RKO (cell line): ENCODE measurements at places on chromosomes 1 and 21.

DNA sequence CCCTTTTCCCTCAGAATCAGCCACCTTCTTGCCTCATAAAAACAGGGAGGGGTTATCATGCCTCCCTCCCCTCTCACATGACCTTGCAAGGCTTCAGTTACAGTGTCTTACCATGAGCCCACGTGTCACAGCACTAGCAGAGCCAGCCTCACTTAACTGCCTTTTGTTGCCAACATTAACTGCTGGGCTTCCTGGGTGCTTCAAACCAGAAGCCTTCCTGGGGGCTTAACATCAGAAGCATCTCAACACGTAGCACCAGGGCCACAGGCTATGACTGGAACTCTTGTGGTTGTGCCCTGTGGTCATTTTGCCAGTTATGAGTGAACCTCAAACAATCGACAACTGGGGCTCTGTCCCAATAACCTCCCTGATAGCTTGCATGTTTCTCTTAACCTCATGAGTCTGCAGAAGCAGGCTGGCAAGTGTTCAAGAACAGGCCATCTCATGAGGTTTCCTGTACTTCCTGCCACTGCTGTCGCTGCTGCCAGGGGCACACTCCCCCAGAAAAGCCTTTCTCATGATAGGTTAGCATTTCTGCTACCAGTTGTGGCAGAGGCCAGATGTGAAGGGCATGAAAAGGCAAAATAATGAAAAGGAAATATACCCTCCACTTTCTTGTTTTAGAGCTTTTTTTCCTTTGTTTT, 132.2 kb downstream of the GLUL start:
- DNase-seq: no peak

GRCh38 chr1:15349133-15349532, 60.6 kb upstream of the EFHD2 start:
- DNase-seq: no peak

GRCh38 chr1:55466921-55467320, 251.8 kb upstream of the USP24 start:
- DNase-seq: no peak

GRCh38 chr1:149916193-149916897, 1.3 kb downstream of the SV2A start:
- DNase-seq: no peak

DNA sequence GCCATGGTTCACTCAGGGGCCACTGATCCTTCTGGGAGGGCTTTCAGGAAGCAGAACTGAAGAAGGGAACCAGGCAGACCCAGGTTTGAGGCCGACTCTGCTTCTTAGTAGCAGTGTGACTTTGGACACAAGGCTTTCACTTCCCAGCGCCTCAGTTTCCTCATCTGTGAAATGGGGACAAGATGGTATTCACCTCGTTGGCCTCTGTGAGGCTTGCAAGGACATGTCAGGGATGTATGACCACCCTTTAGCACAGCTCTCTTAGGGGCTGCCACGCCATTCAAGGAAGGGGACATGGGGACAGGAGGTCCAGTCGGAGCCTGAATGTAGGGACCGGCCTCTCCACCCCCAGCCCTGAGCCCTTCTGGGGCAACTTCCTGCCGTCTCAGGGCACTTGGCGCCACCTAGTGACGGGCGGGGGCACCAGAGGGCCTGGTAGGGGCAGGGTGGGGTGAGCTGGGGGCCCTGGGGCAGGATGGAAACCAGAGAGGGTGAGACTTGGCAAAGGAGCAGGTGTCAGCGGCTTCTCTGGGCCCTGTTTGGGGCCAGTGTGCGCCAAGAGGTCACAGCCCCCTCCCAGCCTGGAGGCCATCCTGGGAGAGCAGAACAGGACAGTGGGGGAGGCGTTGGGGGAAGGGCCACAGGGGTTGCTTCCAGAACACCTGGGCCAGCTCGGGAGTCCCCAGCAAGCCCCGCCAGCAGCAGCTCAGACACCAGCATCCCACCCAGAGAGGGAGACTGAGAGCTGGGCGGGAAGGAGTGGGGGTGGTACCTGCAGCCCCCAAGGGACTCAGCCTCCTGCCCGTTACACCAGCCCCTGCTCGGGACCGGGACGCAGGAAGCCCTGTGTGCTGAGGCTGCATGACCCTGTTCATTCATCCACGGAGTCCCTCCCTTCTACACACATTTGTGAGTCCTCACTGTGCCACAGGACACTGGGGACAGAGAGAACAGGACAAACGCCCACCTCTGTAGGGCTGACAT, 102.5 kb upstream of the TARDBP start:
- DNase-seq: peak; percentile 30

GRCh38 chr1:221363039-221363438, 378.9 kb downstream of the DUSP10 start:
- DNase-seq: no peak

- no peak for DNase-seq
Measured at GRCh38 chr1:37954316-37954971, 7.6 kb upstream of the INPP5B start.

- DNase-seq: peak; percentile 45
Measured at GRCh38 chr1:226309398-226310244, 657 bp upstream of the LIN9 start.

GRCh38 chr1:184557423-184558347, 170.9 kb downstream of the C1orf21 start:
- DNase-seq: no peak

DNA sequence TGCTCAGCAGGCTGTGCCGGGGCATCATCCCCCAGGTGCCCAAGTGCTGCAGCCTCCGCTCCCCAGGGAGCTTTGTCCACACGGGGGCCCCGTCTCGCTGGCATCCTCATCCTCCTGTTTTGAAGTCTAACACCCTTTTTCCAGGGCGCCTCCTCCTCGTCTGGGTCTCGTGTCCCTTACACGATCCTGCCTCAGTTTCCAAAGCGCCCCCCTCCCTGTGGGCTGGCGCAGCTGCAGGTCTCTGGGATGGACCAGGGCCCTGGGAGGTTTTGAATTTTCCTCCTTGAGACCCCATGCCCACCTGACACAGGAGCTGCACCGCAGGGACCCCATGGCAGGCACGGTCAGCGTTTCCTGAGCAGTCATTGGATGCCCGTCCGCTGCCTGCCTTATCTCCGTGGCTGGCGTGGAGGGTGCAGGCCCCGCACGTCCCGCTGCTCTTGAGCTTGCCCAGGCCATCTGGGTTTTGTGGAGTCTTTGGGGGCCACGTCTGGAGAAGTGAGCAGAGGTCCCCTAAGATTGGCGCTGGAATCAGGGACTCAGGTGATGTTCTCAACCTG, 37.4 kb upstream of the DIP2A start:
- DNase-seq: no peak

GRCh38 chr1:18411820-18412641, 68.7 kb upstream of the KLHDC7A start:
- no peak for DNase-seq

DNA sequence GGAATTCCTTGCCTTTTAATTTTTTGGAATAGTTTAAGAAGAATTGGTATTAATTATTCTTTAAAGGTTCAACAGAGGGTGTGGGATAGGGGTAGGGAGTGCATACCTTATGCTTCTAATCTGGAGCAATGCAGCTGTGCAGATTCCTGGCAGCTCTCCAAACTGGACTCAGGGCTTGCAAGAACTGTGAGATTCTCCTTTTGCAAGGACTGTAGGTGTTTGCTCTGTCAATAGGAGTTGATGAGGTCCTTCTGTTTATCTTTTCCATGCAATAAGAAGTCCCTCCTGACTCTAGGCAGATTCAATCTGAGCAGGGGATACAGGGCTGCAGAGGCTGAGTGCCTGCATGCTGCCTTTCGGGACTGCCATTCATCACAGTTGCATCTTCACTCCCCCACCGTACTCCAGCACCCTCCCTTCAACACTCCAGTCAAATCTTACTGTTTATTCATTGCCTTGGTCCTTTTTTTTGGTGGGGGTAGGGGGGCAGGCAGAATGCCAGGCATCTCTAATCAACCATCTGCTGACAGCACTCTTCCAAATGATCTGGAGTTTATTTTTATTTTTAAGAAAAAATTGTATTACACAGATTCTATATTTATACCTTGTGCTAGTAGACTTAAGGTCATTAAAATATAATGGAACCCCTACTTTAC, 122.3 kb downstream of the DISC1 start:
- no peak for DNase-seq

DNA sequence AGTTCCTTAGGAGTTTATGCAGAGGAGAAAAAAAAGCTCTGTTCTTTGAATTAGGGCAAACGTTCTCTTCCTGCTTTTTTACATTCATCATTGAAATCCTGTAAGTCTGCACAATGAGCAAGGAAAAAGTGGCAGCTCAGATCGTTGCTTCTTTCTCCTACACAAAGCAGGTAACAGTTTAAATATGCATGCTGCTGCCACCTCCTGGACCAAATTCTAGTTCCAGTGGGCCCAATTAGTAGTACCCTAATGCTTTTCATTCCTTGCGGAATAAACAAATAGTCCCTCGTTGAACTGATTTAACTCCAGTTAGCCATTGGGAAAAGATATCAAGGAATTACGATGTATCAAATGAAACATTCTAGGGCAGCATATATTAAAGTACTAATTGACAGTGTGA, 20.1 kb downstream of the YTHDF2 start:
- DNase-seq: no peak

- DNase-seq: no peak
Measured at GRCh38 chr1:207029701-207030521, 2.6 kb downstream of the C1orf116 start.

DNA sequence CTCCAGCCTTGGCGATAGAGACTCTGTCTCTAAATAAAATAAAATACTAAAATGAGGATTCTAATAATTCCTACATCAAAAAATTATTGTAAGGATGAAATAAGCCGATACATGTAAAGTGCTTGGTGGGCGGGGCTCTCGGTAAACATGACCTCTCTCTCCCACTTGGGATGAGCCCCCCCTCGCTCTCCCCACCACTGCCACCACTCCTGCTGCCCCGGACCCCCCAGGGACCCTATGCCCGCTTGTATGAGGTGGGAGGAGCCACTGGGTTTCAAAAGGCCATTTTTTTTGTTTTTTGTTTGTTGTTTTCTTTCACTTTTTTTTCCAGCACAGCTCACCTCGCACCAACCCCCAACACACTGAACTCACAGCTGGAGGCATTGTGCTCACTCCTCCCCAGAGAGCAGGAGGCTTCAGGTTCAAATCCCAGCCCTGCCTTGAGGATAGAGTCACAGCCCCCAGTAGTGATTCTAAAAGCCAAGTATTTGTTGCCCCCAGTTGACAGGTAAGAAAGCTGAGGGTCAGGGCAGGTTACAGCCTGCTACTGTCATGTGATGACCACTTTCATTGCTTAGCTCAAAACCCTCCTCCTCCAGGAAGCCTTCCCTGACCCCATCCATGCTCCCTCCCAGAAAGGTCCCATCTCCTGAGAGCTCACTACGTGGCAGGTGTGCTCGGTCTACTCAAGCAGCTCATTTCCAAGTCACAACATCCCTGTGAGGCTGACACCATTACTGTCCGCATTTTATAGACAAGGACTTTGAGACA, 4.2 kb downstream of the SDC3 start:
- no peak for DNase-seq

DNA sequence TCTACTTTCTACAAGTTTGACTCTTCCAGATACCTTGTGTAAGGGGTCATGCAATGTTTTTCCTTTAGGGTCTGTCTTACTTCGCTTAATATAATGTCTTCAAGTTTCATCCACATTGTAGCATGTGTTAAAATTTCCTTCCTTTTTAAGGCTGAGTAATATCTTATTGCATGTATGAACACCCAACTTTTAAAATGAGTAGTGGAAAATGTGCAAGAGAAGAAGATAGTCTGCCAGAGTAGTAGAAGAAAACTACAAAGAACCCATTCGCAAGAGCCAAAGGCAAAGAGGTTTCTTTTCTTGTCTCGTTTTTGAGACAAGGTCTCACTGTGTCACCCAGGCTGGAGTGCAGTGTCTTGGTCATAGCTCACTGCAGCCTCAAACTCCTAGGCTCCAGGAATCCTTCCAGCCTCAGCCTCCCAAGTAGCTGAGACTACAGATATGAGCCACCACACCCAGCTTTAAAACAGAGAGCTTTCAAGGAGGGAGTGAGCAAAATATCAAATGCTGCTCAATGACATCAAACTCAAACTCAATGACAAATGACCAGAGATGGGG, 9.4 kb downstream of the IL23R start:
- no peak for DNase-seq

GRCh38 chr1:59266180-59266926, 30.5 kb upstream of the FGGY start:
- DNase-seq: no peak

GRCh38 chr1:227733309-227733705, 1.8 kb downstream of the JMJD4 start:
- no peak for DNase-seq

- no peak for DNase-seq
Measured at GRCh38 chr1:4700801-4701200, 46.4 kb downstream of the AJAP1 start.

GRCh38 chr1:235313931-235314678, 13.9 kb downstream of the ARID4B start:
- no peak for DNase-seq

DNA sequence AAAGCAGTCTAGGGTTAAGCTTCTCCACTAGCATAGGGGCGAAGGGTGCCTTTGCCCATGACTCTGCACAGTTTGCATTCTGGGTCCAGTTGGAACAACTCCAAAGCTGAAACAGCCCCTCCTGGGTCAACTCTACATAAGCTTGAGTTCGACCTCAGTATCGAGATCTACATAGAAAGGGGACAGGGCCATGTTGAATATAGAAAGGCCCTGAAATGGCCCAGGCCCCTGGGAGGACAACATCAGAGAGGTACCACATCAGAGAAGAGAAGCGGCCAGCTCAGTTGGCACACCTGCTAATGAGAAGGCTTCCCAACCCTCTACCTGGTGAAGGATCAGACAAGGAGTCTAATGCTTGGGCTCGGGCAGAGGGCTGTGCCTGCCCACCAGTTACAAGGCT, 1.6 kb downstream of the DENND2D start:
- no peak for DNase-seq

GRCh38 chr1:43982808-43983207, 3.8 kb downstream of the B4GALT2 start:
- DNase-seq: no peak

DNA sequence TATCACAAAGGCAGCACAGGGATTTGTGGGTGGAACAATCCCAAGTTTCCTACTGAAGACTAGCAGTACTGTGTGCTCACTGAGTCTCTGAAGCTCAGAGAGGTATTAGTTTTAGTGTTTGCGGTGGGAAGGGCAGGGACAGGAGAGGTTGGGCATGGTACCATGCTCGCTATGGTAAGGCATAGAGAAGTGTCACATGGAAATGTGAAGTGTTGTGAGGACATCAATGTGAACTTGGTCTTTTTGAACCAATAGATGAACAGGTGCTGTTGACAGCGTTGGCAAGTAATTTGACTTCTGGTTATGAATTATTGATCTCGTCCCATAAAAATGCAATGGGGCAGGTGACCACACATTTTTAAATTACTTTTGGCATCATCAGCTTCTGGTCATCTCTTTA, 55.8 kb upstream of the ADAMTS1 start:
- no peak for DNase-seq

DNA sequence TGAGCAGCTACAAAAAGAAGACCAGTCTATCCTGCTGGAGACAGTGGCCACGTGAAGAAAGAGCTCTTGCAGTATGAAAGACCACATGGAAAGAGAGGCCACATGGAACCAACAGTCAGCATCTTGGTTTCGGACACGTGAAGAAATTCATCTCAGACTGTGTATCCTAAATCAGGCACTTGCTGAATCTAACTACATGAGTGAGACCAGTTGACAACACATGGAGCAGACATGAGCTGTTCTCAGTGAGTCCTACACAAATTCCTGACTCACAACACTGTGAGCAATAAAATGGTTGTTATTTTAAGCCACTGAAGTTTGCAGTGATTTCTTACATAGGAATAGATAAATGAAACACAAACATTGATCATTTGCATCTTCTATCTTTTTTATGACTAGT, 2.4 kb upstream of the TAF1A start:
- peak; percentile 86 for DNase-seq

GRCh38 chr1:155085504-155086127, 7.0 kb downstream of the EFNA3 start:
- DNase-seq: peak; percentile 80

- DNase-seq: no peak
Measured at GRCh38 chr1:10598389-10598702, 123.6 kb downstream of the PEX14 start.
